ENCODE measurements at places on chromosomes 5 and 9.

GRCh38 chr9:126457890-126458289, 131.3 kb downstream of the MVB12B start:
- no peak for DNase-seq

DNA sequence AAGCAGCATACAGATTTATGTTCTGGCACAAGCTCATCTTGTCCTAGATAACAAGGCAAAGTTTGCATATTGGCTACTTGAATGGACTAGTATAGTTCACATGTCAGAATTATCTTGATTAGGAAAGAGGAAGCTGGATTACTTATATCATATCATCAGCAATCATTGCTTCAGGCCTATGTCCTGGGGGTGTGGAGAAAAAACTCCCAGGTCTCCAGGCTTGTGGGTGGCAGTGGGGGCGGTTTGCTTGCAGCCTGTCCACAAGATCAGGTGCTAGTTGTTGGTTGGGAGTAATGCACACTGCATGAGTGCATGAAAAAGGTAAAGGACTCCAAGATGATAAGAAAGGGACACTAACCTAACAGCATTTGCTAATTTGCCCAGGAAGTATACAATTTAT, 326.4 kb upstream of the PDE4D start:
- DNase-seq, result no peak

DNA sequence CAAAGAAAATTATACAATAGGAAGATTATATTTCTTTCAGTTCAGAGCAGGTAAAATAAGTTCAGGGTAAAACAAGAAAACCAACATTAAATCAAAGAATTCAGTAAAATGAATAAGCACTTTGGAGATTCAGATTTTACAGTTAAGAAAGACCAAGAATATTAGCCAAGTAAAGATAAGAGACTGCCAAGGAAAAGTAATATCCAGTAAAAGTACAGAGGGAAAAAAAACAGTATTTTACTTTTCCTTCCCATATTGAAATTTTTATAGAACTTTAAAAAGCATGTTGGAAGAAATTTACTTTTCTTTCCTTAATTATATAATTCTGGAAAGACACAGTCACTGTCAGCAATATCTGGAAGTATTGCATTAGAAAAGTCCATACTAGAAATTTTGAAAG, 393.4 kb downstream of the NFIB start:
- DNase-seq, result no peak

GRCh38 chr5:73373814-73374510, 74.6 kb downstream of the FOXD1 start:
- no peak for DNase-seq

- no peak for DNase-seq
Observed at GRCh38 chr5:22896152-22896551, 43.0 kb upstream of the CDH12 start.

GRCh38 chr9:112142420-112142819, 32.7 kb downstream of the SUSD1 start:
- no peak for DNase-seq

DNA sequence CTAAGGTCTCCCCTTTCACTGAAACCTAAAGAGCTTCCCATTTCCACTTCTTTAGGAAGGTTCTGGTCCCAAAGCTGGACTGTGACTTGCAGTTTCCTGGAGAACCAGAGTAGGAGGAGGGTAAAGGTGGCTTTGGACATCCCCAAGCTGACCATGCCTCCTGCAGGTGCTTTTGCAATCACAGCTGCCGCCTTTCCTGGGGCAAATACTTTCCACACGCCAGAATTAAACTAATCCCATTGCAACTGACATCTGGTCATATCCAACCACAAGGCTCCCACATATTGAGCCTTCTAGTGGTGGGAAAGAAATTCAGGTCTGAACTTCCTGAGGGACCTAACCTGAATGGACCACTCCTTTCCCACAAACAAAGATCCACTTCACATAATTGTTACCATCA, 92.7 kb downstream of the NRG2 start:
- DNase-seq, result no peak
